Pulmonary artery endothelial cell (primary cell): ENCODE measurements at places on chromosomes 13 and 19. TPM values are rescaled to one million over a fixed set of nuclear protein-coding genes. Genes with fewer than 3 reads are reported as not detected.

SMIM44 gene
- total RNA-seq = not detected in 2 replicates

- DNase-seq = no peak
These were observed 83.0 kb upstream of the FNDC3A start for GRCh38 chr13:48892688-48893075.

NOTCH3 gene
- 0.95 and 1.1 TPM in 2 replicates for total RNA-seq

MUC16 gene
- under 0.01 TPM in 1 of 2 replicates, not detected in the other for total RNA-seq

GRCh38 chr19:43644181-43644580, 4.5 kb upstream of the CADM4 start:
- DNase-seq = no peak

DNA sequence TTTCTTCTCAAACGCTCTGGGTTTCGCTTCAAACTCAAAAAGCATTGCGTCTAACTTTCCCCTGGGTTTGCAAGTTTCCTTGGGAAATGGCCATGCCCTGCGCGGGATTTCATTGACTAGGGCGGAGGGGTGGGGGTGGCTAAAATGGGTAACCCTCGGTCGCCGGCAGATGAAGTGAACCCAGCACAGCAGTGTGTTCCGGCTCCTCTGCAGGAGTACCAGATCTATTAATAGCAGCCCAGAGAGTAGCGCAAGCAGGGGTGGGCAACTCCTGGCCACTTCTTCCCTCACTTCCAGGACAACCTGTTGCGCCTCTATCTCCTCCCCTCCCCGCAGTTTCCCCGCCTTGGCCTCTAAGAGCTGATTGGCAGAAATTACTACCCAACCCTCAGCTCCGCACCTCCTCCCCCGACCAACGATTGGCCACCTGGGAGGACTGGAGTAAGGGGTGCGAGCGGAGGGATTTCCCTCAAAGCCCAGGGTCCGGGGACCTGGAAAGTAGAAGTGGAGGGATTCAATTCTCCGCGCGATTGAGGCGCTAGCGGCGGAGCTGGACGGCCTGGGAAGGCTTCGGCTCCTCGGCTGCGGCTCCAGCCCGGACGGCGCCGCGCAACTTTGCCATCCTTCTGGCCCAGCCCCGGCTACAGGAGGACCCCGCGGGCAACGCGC, at the start of gene FREM2:
TSS of gene FREM2 (plus strand) at position 501 of the 669 bp plus-strand sequence. CDS start 268 bp downstream, outside the sequence.
- no peak for DNase-seq

CPAMD8 gene
- 0.26 and 0.28 TPM in 2 replicates for total RNA-seq

GRCh38 chr19:5788422-5788821, 2.5 kb downstream of the DUS3L start:
- no peak for DNase-seq

CCNA1 gene
- total RNA-seq = 127 and 156 TPM in 2 replicates

- DNase-seq = no peak
These were observed 71.6 kb upstream of the TM9SF2 start for GRCh38 chr13:99429670-99430069.

- DNase-seq = no peak
These were observed 27.8 kb upstream of the OR1M1 start for GRCh38 chr19:9058905-9059667.

DNA sequence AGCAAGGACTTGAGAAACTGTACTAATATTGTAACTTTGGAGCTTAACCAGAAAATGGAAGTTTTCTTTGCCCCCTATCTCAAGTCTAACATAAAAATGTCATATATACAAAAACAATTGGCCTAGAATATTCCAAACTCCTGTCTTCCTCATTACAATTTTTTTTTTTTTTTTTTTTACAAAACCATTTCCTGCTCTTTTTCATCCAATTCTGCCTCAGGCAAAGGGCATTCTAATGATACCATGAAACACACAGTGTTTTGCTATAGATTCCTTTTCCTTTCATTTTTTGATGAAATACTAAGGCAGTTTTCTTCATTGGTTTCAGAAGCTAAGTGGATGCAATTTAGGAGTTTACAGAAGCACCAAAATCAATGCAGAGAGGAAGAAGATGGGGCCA, 119.7 kb downstream of the LHFPL6 start:
- DNase-seq = no peak

DNA sequence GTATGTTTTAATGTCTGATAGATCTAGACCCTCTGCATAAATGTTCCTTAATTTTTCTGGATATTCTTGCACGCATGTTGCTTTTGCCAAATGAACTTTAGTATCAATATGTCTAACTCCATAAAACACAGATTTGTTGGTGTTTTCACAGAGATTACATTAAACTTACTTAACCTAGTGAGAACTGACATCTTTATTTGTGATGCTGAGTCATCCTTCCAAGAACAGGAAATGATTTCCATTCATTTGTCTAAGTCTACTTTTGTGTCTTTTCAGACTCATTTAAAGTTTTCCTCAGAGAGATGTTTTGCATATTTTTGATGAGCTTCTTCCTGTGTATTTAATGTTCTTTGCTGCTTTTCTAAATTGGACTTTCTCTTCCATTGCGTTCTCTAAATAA, 184.0 kb downstream of the SLC7A1 start:
- DNase-seq = no peak

DNA sequence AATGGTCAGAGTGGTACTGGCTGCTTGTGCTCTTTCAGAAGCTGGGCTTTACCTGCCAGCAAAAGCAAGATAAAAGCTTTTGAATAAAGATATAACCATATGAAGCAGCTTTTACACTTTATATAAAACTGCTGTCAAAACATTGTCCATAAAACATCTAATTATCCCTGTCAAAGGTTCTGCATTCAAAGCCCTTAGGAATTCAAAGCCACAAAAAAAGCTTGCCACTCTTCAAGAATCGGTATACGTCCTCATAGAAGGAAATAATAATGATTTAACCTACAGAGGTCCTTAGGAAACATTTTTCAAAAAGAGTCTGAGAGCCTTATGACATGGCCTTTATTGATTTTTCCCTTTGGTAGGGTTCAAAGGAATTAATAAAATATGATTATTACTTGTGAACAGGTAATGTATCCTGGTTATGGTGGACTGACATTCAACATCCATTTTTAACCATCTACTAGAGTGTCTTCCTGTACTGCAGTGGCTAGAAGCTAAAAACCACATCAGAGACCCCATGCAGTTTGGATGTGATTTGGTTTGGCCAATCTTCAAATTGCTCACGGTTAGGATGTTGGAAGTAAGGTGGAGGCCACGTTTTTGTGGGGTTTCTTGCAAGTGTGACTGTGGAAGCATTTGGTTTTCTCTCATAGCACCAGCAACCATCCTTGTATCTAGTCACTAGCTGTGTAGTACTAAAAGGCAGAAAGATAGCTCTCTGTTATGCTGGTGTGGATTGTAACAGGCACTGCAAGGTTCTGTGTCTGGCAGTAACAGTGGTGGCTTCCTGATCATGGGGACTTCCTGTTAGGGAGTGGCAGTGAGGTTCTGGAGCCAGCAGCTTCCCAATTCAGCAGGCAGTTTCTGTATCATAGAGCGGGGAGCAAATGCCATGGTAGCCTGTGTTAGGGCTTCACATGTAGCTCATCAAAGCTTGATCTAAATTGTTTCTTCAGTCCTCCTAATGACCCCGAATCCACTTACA, 441.5 kb downstream of the DIAPH3 start:
- no peak for DNase-seq

DNA sequence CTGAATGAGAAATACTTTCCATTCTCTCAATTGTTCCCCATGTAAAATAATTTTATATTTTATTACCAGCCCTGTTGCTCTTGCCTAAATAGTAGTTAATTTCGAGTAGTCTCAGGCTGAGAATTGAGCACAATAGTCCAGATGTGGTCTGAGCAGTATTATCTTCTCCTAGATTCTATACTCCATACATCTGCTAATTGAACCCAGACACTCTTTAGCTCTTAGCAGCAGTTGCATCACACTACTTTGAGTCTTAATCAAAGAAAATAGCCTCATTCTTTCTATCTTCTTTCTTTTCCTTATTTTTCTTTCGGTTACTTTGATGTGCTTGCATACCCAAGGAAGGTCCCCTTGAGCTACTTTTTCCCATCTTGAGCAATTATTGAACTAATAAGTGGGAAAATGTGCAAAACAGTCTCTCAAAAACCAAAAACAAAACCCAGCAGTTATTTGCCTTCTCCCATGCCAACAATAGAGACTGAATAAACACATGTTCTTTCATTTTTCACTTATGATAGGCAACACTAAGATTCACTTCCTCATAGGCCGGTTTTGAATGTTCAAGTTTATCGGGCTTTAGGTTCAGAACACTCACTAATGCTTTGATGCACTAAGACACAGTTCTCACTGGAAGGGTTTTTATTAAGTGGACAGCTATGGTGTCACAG, 204.5 kb downstream of the POU4F1 start:
- no peak for DNase-seq

ACP7 gene
- 0.20 and 0.21 TPM in 2 replicates for total RNA-seq

FFAR3 gene
- total RNA-seq = not detected in 2 replicates
